ENCODE measurements at places on chromosomes 2 and 18.

GRCh38 chr2:151217343-151217742 lies 44.3 kb downstream of the RBM43 start:
- no peak for DNase-seq

DNA sequence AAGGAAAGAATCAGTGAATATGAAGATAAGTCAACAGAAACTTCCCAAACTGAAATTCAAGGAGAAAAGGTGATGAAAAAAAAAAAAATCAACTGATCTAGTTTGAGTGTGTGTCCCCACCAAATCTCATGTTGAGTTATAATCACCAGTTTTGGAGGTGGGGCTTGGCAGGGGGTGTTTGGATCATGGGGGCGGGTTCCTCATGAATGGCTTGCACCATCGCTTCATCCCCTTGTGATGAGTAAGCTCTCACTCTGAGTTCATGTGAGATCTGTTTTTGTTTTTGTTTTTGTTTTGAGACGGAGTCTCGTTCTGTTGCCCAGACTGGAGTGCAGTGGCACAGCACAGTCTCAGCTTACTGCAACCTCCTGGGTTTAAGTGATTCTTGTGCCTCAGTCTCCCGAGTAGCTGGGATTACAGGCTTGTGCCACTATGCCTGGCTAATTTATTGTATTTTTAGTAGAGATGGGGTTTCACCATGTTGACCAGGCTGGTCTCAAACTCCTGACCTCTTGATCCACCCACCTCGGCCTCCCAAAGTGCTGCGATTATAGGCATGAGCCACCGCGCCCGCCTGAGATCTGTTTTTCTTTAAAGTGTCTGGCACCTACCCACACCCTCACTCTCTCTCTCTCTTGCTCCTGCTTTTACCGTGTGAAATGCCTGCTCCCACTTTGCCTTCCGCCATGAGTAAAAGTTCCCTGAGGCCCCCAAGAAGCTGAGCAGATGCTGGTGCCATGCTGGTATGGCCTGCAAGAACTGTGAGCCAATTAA lies 4.0 kb upstream of the SLC66A2 start:
- DNase-seq: no peak

DNA sequence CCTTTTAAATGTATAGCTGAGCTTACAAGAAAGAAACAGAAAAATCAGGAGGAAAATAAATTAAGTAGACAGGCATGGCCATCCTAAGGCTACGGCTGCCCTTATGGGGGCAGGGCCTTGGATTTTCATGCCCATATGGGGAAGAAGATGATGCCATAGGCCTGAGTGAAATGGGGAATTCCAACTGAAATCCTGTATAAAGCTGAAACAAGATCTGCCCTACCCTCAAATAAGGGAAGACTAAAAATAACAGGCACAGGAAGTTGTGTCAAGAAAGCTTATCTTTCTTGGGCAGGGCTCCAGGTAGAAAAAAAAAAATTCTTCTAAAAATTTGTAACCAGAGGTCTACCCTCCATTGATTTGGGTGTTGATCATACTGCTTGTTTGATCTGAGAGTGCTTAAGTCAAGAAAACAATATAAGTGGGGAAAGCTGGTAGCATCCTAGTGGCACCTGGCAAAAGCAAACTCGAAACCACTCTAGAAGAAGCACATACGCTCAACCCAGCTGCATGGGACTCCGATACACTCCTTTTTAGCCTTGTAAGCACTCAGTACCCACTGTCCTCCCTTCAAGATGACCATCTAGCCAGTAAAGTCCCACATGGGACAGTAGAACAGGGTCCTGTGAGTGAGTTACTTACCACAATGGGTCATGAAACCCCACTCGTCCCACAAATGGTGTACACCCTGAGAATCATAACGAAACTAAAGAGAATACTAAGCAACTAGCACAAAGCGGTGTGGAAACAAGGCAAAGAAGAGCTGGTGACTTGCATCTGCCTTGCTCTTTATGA lies 22.3 kb downstream of the DNAH7 start:
- DNase-seq: no peak

GRCh38 chr2:150486539-150487484 lies 655 bp downstream of the RND3 start:
- DNase-seq: no peak

- DNase-seq: no peak
Measured at GRCh38 chr2:188199716-188200128, 92.0 kb upstream of the GULP1 start.

GRCh38 chr18:8763611-8764010 lies 58.3 kb downstream of the MTCL1 start:
- no peak for DNase-seq

All from activated T-cell treated with anti-CD3 and anti-CD28 coated beads for 24 hours (primary cell).